Glomerular endothelial cell (primary cell): ENCODE measurements at places on chromosomes 2 and 18. TPM values are rescaled to one million over a fixed set of nuclear protein-coding genes. Genes with fewer than 3 reads are reported as not detected.

Gene PRKAG3
- total RNA-seq = not detected in 2 replicates

Gene XRCC5
- total RNA-seq = 190 and 214 TPM in 2 replicates

Gene LYG2
- total RNA-seq = not detected in 2 replicates

Gene FOXI3
- total RNA-seq = not detected in 2 replicates

Gene PAX8
- total RNA-seq = 21.9 and 30.2 TPM in 2 replicates

Gene PLCD4
- 0.05 and 0.93 TPM in 2 replicates for total RNA-seq

Gene PAIP2B
- total RNA-seq = 0.47 and 0.87 TPM in 2 replicates

DNA sequence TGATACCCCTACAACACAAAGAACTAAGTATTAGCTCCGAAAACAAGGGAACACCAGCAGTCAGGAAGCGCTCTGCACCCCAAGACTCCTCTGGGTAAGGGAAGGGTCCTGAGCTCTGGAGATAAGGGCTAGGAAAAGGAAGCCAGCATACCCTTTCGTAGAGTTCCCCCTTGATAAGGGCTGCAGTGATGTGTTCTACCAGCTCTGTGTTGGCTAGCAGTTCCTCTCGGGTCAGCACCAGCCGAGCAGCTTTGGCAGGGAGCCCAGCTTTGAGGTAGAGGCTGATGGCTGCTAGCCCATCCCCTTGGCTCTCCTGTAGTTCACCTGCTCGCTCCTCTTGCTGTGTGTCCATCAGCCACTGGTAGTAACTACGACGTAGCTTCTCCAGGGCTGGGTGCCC, 18.9 kb downstream of the KRTCAP3 start:
- no peak for DNase-seq

DNA sequence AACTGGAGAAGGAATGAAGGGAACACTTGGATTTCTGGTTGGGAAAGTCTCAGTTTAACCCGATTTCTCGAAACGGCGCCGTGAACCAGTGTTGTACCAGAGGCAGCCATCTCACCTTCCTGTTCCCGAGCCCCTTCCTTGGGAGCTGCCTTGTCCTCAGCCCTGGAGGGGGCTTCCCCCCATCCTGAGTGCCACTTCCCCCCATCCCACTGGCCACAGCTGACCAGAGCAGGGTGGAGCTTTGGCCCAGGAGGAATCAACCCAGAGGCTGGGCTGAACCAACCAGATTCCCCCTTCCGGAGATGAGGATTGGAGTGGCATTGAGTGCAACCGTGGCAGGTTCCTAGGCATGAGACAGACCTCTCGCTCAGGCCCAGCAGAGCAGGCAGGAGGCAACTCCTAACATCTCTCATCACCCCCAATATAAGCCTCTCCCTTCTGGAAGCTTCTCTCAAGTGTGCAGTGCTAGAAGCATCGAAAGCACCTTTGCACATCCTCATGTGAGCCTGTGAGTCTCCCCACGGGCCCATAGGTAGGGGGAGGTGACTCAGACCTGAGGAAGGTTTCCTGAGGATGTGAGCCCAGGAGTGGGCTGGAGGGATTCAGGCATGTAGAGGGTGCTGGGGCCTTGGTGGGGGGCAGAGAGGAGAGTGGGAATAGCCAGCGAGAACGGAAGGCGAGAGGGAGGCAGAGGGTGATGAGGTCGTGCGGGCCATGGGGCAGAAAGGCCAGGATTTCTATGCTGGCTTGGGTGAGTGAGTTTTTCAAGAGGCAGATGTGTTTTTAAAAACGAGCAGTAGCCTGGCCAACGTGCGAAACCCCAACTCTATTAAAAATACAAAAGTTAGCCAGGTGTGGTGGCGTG, 11.9 kb downstream of the NGEF start:
- no peak for DNase-seq

GRCh38 chr2:113712941-113713340, 43.5 kb downstream of the SLC35F5 start:
- no peak for DNase-seq

- no peak for DNase-seq
These were observed 484.2 kb downstream of the DLGAP1 start for GRCh38 chr18:3970929-3971328.

DNA sequence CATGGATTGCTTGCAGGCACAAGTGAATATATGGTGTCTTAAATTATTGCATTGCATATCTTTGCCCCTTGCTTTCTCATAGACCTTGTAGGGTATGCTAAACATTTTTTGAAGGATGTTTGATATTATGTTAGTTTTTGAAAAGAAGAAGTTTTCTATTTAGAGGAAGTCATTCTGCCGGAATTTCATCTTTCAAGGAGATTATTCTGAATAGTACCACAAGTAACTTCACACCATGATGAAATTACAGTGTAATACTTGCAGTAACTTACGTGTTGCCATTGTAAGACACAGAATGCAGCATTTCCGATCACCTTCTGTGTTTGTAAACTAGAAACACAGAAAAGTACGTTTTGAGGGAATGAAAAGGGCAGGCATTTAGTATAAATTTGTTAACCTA, 71.9 kb downstream of the ACVR2A start:
- DNase-seq = no peak

GRCh38 chr2:52498077-52498750, 1269.4 kb upstream of the CHAC2 start:
- DNase-seq = no peak

GRCh38 chr2:239522002-239522739, 121.4 kb upstream of the HDAC4 start:
- DNase-seq = no peak

GRCh38 chr2:88654714-88655113, 27.4 kb upstream of the EIF2AK3 start:
- no peak for DNase-seq

GRCh38 chr18:2612996-2613395, 41.6 kb downstream of the NDC80 start:
- DNase-seq = no peak
